Stimulated activated CD4-positive, alpha-beta T cell treated with anti-CD3 and anti-CD28 coated beads, Interleukin-1b, Interleukin-23, amount 100 ng/mL, for 4 hours (primary cell): ENCODE measurements at places on chromosomes 1 and 21.

GRCh38 chr1:38420666-38421065 lies 374.1 kb upstream of the POU3F1 start:
- no peak for DNase-seq

DNA sequence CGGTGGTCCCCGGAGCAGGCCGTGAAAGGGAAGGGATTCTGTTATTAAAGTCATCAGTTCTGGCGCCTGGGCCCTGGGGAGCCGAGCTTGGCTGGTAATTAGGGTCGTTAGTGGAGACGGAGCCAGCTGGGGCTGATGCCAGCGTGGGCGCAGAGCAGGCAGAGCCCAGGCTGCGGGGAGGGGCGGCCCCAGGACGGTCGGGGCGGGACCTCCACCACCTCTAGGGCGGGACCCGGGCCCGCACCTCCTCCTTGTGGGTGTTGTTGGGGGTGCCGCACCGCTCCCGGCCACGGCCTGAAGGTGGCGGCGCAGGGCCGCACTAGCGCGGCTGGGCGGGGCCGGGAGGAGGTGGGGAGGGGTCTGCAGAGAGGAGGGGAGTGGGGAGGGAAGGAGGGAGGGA lies 470.6 kb downstream of the PTPRU start:
- DNase-seq = peak; percentile 6

GRCh38 chr1:59146651-59147358 lies 150.1 kb upstream of the FGGY start:
- DNase-seq = peak; percentile 13

- DNase-seq = no peak
These were observed 72.4 kb downstream of the MATN1 start for GRCh38 chr1:30650968-30651320.

DNA sequence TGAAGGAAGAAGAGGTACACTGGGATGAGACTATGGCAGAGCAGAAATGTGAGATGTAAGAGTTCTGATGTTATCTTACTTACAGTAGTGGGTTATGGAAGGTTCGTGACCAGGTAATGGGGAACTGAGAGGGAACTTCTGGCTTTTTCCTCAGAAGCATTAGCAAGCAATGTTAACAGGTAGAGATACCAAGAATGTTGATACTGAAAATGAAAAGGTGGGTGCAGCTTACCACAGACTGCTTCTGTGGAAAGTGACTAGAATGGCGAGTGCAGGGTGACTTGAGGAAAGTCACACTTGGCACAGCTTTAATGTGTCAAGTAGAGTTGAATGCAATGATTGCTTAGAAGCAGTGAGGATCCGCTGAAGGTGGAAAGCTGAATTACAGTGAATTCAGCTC lies 70.8 kb downstream of the PLA2G4A start:
- DNase-seq = no peak

- DNase-seq = peak; percentile 50
These were observed 416 bp upstream of the TNFRSF14 start for GRCh38 chr1:2555634-2556276.

GRCh38 chr1:108947871-108948525 lies 15.3 kb downstream of the CLCC1 start:
- no peak for DNase-seq

- no peak for DNase-seq
These were observed 5.9 kb downstream of the SLC2A7 start for GRCh38 chr1:9020305-9020704.

DNA sequence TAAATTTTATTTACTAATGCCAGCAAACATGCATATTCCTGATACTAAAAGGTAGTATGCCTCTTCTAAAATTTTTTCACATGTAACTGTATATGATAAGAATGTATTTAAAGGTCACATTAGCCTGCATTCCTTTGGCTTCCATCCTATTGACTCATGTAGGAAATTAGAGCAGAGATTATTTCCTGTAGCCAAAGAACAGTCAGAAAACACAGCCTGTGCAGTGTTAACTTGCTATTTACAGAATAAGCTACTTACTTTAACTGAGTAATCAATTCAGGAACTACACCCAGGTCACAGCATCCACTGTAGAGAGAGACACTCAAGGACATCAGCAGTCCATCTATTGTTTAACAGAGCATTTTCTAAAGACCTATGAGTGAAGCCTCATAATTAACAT lies 154.5 kb upstream of the ADGRL4 start:
- no peak for DNase-seq

GRCh38 chr21:42659416-42660117 lies 6.1 kb downstream of the PDE9A start:
- DNase-seq = no peak

GRCh38 chr1:172679000-172679772 lies 20.3 kb downstream of the FASLG start:
- no peak for DNase-seq

DNA sequence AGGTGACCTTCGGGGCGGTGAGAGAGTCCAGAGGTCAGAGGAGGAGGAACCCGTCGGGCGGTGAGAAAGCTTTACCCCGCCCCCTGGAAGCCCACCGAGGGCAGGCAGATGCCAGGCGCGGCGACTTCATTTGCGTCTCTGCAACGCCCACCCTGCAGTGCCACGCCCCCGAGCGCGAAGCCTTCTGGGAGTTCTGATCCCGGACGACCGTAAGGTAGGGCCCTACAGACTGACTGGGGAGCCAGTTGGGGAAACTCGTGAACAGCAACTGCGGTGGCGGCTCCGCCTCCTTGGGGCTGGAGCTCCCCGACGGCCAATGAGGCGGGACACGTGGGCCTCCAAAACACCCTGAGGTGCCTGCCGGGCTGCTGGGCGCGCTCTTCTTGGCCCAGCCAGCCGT lies 46.0 kb upstream of the EDARADD start:
- no peak for DNase-seq

DNA sequence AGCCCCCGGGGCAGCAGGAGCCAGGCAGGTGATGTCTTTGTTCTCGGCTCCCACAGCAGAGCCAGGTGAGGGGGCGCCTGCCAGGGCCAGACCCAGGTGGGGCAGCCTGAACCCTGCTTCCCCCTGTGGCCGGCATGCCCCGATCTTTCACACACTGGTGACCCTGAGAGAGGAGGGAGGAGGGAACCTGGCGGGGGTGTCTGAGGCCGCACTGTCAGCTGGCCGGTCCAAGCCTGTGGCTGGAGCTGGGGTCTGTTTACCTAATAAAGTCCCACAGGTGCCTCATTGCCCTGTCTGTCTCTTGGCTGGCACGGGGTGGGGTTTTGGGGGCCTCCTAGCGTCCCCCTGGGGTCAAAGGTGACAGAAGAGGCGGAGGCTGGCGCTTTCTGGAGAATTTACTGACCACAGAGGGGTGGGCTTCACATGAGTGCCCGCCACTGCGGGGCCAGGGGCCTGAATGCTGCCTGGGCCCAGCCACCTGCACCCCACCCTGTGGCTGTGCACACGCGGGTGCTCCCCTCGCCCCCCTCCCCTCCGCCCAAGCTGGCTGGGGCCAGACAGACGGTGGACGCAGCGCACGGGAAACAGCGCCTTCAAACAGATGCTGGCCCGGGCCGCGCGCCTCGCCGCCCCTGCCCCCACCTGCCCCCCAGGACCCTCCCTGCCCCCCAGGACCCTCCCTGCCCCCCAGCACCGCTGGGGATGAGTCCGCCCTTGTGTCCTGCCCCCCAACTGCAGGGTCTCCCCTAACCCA lies 5.8 kb downstream of the TMEM240 start:
- DNase-seq = no peak

DNA sequence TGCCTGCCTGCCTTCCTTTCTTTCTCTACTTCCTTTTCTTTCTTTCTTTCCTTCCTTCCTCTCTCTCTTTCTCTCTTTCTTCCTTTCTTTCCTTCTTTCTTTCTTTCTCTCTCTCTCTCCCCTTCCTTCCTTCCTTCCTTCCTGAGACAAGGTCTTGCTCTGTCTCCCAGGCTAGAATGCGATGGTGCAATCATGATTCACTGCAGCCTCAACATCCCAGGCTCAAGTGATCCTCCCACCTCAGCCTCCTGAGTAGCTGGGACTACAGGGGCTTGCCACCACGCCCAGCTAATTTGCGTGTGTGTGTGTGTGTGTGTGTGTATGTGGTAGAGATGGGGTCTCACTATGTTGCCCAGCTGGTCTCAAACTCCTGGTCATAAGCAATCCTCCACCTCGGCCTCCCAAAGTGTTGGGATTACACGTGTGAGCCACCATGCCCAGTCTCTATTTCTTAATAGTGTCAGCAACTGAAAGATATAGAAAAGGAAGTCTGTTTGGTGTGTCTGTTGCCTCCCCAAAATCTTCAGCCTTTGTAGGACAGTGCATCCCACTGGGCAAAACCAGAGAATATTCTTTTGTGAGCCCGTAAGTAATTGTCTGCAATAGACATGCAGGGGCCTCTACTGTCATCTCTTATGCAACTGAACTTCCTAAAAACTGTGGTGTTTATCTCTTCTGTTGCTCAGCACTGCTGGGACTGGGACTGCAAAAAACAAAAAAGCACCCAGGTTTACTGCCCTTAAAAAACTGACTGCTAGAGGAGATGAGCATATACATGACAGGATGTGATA lies 20.9 kb upstream of the RAB4A start:
- DNase-seq = no peak

GRCh38 chr1:54965624-54966340 lies 14.6 kb upstream of the TMEM61 start:
- DNase-seq = no peak

GRCh38 chr1:99146129-99146848 lies 118.0 kb upstream of the PLPPR4 start:
- no peak for DNase-seq

DNA sequence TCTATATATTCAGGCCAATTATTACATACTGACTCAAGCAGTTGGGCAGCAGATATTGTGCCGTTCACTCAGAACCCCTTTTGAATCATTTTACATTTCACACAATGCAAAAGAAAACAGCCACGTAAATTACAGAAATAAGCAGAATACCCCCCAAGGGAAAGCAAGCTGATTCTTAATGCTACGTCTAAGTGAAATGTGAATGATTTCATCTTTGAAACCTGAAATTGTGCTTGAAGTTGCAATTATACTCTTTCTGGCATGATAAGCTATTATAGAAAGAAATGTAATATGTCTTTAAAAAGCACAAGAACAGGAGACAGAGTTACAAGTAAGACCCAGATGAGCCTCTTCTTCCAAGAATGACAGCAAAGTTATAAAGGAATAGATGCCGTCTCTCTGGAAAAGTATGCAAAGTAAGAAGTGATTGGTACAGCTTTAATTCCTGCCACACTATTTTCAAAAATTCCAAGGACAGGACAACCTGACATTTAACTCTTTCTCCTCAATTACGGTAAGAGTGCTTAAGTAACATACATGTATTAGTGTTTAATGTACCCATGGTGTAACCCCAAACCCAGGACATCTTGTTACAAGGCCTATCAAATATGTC lies 891.5 kb upstream of the ADGRL2 start:
- no peak for DNase-seq

GRCh38 chr1:84271441-84272151 lies 29.9 kb upstream of the SAMD13 start:
- no peak for DNase-seq

DNA sequence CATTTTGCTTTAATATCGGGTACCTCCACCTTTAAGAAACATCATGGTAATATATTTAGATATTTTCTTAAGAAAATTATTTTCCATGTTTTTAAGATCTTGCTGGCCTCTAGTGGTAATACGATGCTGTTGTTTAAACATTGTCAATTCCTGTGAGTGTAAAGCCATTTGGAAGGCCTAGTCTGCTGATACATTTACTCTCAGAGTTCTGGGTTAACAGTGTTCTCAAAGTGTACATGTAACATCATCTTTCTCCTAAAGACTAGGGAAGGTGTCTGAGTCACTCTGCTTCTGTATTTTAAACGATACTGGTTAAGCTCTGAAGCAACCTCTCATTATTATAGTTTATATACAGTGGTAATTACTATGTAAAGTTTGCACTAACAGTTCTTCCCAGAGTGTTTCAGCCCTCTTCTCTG lies 189.1 kb downstream of the RASAL2 start:
- DNase-seq = no peak

GRCh38 chr1:12475530-12475934 lies 142.5 kb downstream of the DHRS3 start:
- no peak for DNase-seq

GRCh38 chr1:153805042-153805745 lies 30.0 kb downstream of the SLC27A3 start:
- DNase-seq = peak; percentile 27

- DNase-seq = no peak
These were observed 11.2 kb upstream of the RRP15 start for GRCh38 chr1:218273762-218274479.

DNA sequence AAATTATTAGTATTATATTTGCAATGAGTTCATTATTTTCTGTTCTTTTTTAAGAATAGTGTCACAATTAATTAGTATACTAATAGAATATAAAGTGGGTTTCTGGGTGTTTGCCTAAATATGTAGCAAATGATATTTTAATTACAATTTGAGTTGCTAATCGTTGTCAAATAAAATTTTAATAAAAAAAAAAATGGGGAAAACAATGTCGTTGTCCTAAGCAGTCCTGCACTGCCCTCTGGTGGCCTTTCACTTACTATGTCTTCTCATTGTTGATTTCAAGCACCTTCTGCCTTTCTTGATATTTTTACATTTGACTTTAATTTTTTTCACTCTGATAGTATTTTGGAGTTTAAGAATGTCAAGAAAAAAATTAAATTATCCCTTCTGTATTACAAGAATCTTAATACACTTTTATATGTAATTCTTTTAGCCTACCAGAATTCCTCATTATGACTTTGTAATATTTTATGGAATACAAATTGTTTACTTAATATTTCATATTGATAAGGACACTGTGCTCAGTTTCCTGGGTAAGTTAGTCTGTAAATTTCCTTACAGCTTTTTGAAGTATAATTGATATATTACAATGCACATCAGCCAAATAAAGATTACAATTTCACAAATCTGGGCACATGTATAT lies 104.5 kb upstream of the FMN2 start:
- DNase-seq = no peak

- peak; percentile 34 for DNase-seq
These were observed 18.4 kb downstream of the MTX1 start for GRCh38 chr1:155226910-155227260.

GRCh38 chr1:172293429-172293828 lies 127.1 kb upstream of the C1orf105 start:
- no peak for DNase-seq

GRCh38 chr1:143698016-143698415 lies 273.8 kb downstream of the FAM72C start:
- DNase-seq = no peak

DNA sequence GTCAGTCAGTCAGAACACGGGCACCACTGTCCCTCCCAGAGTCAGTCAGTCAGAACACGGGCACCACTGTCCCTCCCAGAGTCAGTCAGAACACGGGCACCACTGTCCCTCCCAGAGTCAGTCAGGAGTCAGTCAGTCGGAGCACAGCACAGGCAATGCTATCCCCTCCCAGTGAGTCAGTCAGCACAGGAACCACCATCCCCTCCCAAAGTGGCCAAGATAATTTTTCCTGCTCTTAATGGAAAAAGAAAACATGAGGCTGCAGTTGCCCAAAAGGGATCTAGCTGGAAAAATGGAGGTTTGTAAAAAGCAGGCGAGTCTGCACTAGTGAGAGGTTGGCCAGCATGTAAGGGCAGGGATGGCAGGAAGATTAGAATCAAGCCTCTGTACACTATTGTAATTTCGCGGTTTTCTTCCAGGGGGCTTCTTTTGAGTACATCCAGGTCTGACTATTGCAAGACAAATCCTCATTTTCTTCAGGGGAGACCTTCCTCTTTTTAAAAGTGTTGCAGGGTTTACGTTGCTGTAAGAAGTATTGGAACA lies 213.8 kb downstream of the SIPA1L2 start:
- DNase-seq = no peak

- no peak for DNase-seq
These were observed 20.0 kb downstream of the CACNA1E start for GRCh38 chr1:181503171-181503810.
